H54 (cell line): ENCODE measurements at places on chromosomes 6 and 20.

DNA sequence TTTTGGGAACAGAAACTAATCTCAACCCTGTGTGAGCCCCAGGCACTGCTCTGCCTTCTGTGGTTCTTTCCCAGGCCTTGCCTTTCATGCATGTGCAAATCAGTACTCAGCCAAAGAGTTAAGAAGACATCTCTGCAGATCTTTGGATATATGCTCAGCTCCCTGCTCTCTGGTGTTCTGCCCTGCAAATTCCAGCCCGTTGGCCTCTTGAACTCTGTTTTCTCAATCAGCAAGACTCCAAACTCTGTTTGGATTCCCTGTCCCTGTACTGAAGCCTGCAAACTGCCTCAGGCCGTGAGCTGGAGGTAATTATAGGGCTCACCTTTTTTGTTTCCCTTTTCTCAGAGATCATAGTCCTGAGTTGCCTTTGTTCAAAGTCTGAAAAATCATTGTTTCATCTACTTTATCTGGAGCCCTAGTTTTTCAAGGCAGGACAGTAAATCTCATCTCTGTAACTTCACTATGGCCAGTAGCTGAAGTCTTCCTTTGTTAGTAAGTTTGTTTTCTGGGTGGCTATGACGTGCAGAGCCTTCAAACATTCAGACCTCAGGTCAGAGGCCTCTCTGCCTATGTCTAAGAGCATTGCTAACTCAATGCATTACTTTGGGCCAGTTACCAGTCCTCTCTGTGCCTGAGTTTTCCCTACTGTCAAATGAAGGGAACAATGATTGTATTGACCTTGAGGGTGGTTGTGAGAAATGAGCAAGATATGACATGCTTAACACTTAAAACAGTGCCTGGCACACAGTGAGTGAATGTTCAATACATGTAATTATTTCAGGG is 15.9 kb upstream of the MDFI start:
- no peak for DNase-seq

GRCh38 chr6:37620519-37620918 is 77.2 kb downstream of the MDGA1 start:
- DNase-seq: no peak

DNA sequence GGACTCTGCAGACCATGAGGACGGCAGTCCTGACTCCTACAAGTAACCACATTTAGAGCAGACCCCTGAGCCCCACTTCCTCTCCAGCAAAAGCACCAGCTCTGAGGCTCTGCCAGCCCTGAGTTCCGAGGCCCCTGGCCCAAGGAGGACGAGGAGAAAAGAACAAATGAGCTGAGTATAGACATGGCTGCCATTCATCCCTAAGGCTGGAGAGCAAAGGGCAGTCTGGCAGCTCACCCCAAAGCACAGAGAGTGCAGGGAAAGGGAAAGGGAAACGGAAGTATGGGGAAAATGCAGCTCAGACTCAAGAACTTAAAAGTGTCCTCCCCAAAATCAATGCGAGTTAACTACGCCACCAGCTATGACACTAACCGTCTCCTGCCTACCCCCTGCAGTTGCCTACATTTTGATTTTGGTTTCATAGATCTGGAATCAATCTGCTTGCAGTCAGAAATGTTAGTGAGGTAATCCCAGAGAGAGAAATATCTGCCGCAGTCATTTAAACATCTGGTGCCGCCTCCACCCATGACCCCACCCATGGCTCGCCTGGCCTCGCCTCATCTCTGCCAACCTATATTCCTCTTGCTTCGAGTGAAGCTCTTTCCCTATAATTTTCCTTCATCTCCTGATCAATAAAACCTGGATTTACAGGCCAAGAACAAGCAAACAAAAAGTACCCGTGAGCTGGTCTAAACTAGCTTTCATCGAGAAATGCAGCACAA is 49.6 kb upstream of the AFDN start:
- DNase-seq: no peak

GRCh38 chr20:3330046-3330741 is 77.3 kb downstream of the DNAAF9 start:
- no peak for DNase-seq

DNA sequence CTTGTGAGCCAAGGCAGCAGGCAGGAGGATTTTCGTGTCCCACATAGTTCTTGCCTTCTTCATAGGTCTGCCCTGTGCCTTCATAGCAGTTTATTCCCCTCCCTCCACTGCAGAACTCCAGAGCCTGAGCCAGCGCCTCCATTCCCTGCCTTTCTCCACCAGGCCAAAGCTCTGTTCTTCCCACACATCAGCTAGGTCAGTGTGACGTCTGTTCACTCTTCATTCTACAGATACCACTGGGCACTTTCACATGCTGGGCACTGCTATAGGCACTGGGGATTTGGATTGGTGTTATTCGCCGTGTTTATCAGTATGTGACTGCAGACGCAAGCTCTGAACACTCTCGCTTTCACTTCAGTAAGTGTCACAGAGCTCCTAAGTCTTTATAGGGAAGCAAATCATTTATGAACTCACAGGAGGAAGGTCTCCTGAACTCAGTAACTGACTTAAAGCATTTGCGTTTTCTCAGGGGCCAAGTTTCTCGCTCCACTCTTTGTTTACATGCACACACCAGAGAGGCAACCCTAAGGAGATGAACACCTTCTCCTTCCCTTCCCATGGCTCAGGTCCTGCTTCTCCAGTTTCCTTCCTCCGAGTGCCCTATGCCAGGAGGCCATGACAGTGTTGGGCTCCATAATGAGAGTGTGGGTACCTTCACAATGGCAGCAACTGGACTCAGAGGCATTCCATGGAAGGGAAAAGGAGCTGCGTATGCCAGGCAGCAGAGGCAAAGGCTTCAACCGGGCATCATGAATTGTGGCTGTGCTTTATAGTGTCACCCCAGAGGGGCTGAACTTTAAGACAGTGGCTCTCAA is 6.3 kb upstream of the APMAP start:
- DNase-seq: no peak

GRCh38 chr6:53312355-53312754 is 36.4 kb downstream of the ELOVL5 start:
- no peak for DNase-seq

- no peak for DNase-seq
Observed at GRCh38 chr6:115976321-115976870, 84.3 kb downstream of the FRK start.

GRCh38 chr20:54566031-54566688 is 90.8 kb downstream of the DOK5 start:
- no peak for DNase-seq

DNA sequence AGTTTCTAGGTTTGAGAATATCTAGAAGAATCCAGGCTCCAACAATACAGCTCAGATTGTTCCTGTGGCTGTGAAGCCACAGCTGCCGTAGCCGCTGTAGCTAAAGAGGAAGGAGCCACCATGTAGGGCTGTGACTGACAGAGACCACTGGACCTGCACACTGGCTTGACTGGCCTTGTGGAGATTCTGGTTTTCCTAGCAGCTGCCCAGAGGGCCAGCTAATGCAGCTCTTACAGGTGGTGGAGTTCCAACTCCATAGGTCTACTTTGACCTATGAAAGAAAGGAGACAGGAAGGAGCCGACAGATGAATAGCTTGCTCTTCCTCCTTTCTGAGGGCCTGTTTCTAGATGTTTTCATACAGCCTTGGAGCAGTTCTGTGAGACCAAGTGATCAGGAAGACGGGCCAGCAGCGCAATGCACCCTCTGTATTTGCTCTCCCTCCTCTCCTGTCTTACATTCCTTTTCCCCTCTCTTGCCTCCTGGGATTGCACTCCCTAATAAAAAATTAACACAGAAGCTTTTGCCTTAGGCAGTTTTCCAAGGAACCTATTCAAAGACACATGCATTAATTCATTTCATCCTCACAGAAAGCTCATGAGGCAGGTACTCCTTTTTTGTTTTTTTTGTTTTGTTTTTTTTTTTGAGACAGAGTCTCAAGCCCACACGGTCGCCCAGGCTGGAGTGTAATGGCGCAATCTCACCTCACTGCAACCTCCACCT is 51.8 kb upstream of the MYB start:
- DNase-seq: no peak

GRCh38 chr6:11413117-11413687 is 124.3 kb upstream of the TMEM170B start:
- no peak for DNase-seq

- DNase-seq: no peak
Observed at GRCh38 chr20:47320990-47321805, 35.3 kb downstream of the ZMYND8 start.

- DNase-seq: no peak
Observed at GRCh38 chr20:51303731-51304670, 238.5 kb downstream of the NFATC2 start.

- no peak for DNase-seq
Observed at GRCh38 chr6:133957780-133958242, 4.8 kb downstream of the TBPL1 start.

- DNase-seq: no peak
Observed at GRCh38 chr6:21420926-21421325, 172.6 kb upstream of the SOX4 start.

DNA sequence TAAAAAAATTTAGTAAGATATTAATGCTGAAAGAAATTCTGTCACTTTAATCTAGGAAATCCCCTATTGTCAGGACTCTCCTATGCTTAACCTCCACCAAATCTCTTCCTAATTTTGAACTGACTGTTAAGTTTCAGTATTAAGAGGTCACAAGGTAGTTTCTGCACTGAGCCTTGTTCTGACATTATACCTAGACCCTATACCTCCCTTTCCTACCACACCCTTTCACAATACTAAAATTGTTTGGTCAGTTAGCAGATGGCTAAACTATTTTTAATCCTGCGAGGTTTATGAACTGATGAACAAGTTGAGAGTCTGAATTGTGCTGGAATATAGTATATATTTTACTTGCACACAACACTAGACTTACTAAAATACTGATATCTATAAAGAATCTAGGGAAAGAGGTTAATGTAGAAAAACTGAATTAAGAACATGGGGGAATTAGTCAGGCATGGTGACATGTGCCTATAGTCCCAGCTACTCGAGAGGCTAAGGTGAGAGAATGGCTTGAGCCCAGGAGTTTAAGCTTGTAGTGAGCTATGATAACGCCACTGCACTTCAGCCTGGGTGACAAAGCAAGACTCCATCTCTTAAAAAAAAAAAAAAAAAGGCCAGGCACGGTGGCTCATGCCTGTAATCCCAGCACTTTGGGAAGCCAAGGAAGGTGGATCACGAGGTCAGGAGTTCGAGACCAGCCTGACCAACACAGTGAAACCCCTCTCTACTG is 51.5 kb downstream of the HBS1L start:
- no peak for DNase-seq

- no peak for DNase-seq
Observed at GRCh38 chr6:75278474-75279077, 6.0 kb downstream of the TMEM30A start.

DNA sequence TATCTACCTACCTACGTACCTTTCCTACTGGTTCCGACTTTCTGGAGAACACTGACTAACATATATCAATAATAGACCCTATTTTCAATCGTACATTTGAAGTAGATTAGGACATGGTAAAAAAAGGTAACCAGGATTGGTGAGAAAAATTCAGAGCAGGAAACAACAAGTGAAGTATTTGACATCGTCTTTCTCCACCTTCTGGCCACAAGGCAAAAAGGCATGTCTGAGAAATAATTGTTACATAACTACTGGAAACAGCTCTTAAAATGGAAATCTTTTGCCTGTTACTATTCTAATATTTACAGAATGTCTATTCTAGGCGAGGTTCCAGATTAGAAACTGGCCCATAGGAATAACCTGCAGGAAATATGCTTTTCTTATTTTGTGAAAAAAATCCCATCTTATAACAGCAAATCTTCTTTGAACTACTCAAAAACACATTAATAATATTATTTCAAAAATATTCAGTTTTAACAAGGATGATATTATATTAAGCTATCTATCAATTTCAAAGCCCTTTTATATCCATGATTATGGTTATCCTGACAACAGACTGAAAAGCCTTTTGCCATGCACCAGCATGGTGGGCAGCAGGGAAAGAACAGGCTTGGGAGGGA is 80.8 kb downstream of the RCAN2 start:
- no peak for DNase-seq

GRCh38 chr6:113073611-113074191 is 726.6 kb downstream of the RFPL4B start:
- no peak for DNase-seq

- no peak for DNase-seq
Observed at GRCh38 chr6:44701038-44701636, 313.6 kb downstream of the CDC5L start.

DNA sequence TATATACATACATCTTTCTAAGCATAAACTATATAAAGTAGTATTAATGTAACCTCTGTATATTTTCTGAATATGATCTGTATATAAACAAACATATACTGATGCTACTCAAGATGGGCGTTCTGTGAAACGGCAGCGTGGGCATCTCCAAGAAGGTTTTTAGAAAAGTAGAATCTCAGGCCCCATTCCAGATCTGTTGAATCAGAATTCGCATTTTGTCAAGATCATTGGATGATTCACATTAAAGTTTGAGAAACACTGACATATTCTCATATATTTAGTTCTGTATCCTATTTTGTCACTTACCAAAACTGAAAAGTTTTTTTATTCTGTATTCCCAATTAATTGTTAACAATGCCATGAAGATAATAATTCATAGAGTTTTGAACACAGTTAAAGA is 5.5 kb downstream of the C6orf141 start:
- DNase-seq: no peak

DNA sequence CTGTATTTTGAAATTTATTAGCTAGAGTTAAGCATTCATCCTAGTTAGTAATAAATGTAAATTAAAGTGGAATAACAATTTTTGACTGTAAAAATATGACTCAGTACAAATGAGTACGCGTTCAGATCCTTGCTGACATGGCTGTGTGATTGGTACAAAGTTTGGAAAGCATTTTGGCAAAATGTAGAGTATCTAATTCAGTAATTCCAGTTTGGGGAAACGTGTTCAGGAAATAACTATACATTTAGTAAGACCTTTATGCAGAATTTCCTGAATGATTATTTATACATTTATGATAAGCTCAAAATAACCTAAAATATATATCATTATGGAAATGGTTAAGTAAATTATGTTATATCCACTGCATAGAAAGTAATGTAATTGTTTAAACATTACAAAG is 8.0 kb downstream of the VTA1 start:
- no peak for DNase-seq

GRCh38 chr6:165575158-165575549 is 87.9 kb downstream of the PDE10A start:
- no peak for DNase-seq

DNA sequence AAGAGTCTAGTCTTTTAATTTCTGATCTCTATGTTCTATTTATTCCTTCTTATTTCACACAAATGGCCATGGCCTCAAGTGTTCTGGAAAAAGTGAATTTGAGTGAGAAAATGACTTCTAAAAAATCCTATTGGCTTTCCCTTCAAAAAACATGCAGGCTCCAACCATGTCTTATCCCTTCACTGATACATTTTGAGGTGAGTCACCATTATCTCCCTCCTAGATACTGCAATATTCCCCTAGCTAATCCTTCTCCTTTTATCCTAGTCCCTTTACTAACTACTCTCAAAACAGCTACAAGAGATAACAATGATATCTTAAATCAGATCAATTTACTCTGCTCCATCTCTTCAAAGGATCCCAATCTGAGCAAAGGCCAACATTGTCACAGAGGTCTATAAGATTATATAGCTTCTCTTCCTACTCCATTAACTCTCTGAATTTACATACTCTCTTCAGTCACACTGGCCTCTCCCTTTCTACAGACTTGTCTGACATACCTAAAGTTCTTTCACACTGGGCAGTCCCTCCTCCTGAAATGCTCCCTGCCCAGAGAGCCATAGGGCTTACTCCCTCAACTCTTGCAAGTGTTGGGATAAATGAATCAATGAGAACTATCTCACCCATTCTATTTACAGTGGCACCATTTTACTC is 129.2 kb downstream of the TENT5A start:
- no peak for DNase-seq

- DNase-seq: no peak
Observed at GRCh38 chr20:59458645-59459044, 145.7 kb upstream of the PHACTR3 start.

- DNase-seq: no peak
Observed at GRCh38 chr6:159450815-159451465, 242.1 kb downstream of the SOD2 start.
